GM12864 (cell line): ENCODE measurements at places on chromosomes 4 and X.

- no peak for DNase-seq
Measured at GRCh38 chrX:39950018-39950688, 147.6 kb downstream of the BCOR start.

- no peak for DNase-seq
Measured at GRCh38 chr4:165677081-165677480, 196.0 kb upstream of the TLL1 start.

DNA sequence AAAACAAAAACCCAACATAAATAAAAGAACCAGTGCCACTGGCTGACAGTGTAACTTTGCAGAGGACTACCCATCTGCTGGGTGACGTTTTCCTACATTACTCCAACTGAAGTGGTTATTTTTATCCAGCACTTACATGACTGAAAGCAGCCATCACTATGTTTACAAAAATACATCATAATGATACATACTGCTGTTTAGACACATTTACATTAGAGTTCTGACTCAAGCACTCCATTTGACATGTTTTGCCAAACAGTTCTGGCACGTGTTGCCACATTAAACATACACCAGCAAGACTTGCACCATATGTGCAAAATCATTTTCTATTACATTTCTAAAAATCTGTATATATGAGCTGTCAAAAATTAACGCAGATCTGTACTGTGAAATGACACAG, 39.6 kb downstream of the BEND4 start:
- DNase-seq, result no peak

DNA sequence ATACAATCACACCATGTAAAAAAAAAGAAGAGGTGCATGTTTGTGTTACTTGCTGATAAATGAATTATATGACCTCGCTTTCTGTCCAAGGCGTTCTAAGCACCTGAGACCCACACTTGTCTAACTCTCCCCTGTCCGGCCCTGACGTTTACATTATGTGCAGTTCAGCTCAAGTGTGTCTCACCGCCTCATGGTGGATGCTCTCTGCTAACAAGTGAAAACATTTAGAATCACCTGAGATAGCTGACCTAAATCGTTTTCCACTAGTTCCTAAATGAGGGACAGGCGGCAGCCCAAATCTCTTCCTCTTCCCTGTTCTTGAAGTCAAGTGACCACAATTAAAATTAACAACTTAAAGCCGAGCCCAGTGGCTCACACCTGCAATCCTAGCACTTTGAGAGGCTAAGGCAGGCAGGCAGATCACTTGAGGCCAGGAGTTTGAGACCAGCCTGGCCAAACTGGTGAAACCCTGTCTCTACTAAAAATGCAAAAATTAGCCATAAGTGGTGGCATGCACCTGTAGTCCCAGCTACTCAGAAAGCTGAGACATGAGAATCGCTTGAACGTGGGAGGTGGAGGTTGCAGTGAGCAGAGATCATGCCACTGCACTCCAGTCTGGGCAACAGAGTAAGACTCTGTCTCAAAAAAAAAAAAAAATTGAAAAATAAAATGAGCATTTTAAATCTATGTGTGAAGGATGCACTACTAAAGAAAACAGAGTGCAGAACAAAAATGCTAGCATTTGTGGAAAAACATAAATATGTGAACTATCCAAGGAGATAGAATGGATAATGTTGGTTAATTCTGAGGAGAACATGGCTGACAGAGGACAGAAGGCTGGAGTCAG, 3.9 kb upstream of the TIFA start:
- no peak for DNase-seq

DNA sequence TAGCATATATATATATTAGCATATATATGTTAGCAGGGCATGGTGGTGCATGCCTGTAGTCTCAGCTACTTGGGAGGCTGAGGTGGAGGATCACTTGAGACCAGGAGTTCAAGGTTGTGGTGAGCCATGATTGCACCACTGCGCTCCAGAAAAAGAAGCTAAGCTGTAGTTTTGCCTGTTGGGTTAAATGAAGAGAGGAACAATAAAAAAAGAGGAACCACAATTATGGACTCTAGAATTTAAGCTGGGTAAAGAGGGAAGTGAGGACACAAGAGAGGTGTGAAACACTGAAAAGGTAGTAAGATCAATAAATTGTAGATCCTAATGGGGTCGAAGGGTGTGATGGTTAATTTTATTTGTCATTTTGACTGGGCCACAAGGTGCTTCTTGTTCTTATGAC, 40.5 kb upstream of the HSD17B10 start:
- no peak for DNase-seq

DNA sequence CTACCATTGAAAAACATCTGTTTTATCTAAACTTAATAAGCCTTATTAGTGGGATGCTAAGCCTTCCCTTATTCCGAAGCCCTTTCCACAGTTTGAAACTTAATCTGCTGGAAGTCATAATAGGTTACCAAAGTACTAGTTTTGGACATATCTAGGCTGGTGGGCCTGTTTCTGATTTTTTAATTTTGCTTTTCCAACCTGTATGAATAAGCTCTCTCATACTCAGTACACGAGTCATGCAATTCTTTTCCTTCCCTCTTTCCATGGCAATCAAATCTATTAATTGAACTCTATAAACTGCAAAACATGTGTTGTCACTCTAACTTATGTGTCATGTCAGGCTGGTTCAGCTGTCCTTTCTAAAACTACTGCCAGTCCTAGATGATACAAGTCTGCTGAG, 91.0 kb downstream of the AMMECR1 start:
- DNase-seq, result no peak

GRCh38 chrX:115564243-115564642, 3.3 kb downstream of the PLS3 start:
- no peak for DNase-seq

GRCh38 chr4:124534131-124534530, 178.4 kb downstream of the ANKRD50 start:
- DNase-seq, result no peak

GRCh38 chr4:3409571-3410091, 32.1 kb upstream of the HGFAC start:
- no peak for DNase-seq

GRCh38 chrX:133415276-133416105, at the start of gene GPC4:
TSS of gene GPC4 (minus strand) at chrX:133415489. CDS start at chrX:133414965, 524 bp downstream.
- no peak for DNase-seq

DNA sequence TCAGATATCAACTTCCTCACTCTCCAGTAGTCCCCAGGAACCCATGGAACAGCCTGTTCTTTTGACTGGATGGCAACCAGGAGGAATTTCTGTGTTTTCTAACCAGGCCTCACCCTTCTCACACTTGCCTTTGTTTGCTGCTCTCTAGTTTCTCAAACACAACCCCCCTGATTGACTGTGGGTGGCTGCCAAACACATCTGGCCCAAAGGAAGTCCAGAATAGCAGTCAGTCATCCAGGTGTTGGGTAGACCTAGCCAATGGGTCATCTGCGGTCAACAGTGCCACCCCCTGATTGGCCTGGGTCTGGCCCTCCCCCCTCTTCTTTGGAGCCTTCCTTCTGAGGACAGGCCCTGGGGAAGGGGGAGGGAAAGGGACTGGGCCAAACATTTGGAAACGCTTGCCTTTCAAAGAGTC, 53.7 kb downstream of the MSX1 start:
- DNase-seq, result no peak

DNA sequence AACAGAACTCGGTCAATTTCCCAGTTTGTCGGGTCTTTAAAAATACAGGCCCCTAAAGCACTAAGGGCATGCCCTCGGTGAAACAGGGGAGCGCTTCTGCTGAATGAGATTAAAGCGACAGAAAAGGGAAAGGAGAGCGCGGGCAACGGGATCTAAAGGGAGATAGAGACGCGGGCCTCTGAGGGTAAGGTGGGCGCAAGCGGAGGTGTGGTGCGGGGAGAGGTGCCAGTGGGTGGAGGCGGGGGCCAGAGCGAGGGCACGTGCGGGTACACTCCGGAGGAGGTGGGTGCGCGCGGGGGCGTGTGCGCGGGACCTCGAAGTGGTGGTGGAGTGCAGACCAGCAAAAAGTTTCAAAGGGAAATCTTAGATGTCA, 787 bp upstream of the TET2 start:
- DNase-seq, result no peak

DNA sequence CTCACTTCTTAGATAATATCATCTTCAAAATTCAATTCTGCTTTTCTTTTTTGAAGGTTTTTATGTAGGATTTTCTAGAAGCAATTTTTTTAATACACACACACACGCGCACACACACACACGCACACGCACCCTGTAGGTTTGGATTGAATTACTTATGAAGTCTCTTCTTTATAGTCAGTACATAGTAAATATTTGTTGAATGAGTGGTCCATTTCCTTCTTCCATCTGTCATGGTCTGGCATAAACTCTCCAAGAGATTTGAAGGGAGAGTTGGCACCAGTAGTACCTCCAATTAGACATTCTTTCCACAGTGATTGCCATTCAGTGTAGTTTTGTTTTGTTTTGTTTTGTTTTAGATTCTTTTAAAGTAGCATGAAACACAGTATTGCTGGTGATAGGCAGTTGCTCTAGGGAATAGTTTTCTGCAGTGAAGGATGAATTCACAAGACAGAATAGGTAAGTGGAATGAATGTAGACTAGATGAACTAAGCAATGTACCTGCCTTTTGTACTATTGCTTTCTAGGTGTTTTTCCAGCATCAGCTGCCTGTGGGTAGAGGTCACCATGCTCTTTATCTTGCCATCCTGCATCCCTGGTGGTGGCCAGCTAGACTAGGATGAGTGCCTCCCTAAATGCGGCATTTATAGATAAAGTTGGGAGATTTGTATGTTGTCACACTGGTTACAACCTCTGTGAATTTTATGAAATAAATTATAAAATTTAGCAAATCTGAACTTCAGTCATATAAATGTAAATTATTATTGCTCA, 20.5 kb downstream of the PDLIM5 start:
- DNase-seq, result no peak

GRCh38 chr4:31678356-31678755, 958.2 kb downstream of the PCDH7 start:
- DNase-seq, result no peak

GRCh38 chr4:161178310-161178709, 985.5 kb downstream of the FSTL5 start:
- no peak for DNase-seq

DNA sequence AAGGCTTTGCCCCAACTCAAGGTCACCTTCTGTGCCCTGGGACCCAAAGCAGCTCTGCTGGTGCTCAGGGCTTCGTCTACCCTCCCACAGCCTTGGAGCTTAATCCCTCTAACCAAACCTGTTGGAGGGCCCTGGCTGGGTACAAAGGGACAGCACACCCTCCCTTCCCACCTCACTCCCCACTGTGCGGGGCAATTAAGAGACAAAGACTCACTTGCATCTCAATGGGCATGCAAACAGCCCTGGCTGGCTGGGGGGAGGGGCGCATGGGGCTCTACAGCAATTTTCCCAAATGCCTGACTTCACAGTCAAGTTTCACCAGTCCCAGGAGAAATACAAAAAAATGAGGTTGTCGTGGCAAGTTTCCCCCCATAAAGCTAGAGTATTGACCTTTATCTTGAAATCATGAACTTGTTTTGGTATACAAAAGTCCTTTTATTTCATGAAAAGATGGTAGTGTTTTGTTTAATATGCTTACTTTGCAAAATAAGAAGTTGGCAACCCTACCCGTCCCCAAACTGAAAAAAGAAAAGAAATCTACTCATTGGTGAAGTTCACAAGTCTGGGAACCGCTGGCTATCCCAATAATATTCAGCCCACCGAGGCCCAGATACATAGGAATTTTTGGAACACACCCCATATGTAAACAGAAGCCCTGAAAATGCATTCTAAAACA, 4.1 kb upstream of the CD99L2 start:
- no peak for DNase-seq

DNA sequence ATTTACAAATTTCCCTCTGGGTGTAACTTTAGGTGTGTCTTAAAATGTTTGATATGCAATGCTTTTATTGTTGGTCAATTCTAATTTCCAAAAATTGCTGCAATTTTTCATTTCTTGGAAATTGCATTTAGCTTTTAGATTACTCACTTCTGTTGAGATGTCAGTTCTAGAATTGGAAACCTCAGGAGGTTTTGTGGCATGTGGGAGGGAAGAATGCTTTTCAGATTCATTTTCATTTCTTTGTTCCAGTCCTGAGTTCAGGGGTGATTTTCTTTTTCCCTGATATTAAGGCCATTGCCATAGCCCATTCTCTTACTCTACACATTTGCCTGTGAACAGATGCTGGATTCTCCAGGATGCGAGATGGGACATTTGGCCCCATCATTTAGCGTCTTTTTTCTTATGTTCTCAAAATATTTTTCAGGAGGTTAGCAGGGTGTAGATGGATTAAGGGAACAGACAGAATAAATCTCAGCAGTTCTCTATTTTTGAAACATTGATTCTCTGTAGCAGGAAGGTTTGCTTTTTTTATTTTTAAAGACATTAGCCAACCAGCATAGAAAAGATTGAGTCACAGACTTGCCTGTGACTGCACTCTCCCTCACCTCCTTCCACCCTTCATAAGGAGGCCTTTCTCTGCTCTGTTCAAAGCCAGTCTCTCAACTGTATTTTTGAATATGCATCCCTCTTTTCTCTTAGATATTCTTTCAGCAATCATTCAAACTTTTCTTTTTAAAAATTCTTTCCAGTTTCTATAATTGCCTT, 238.4 kb upstream of the ANXA3 start:
- no peak for DNase-seq

DNA sequence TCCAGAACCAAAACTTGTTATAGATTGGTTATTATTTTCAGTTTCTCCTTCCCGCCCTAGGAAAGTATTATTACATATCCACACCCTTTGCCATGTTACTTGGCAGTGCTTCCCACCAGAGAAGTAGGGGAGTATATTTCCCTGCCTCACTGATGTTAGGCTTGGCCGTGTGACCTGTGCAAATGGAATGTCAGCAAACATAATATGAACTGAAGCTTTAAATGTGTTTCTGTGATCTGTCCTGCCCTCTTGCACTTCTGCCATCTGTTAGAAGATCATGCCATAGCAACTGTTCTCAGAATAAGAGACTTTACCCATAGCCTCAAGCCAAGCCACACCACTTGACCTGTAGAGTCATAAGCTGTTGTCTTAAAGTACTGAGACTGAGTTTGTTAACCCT, 36.7 kb upstream of the NEUROG2 start:
- no peak for DNase-seq

- DNase-seq, result no peak
Measured at GRCh38 chr4:139629436-139630125, 36.0 kb upstream of the MGST2 start.

DNA sequence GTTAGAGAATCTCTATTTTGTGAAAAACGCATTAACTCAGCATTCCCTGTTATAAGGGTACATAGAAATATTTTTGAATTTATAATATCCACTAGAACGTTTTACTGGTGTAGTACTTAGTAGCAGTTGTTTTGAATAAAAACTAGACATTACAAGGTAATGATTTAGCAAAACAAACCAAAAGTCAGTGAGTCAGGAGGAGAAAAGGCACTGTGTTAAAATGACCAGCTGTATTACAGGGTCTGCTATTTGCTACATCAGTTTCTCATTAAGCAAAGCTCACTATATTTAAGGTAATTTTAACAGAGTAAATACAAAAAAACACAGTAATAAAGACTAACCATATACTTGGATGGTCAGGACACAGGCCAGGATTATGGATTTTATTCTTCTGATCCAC, 152.8 kb downstream of the RASL11B start:
- no peak for DNase-seq

DNA sequence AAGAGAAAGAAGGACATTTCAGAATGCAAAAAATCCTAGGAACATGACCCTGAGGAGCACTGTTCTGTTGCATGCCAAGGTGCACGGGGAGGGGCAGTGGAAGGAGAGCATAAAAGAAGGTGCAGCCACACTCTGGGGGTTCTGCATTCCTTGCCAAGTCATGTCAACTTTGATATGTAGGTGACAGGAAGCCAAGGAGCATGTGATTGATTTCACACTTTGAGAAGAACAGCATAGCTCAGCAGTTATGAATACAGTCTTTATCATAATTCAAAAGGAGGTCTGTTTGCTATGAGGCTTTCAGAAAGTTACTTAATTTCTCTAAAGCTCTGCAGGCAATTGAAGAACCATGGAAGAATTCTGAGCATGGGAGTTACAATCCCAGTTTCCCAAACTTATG, 50.6 kb downstream of the SCFD2 start:
- no peak for DNase-seq
